ENCODE measurements at places on chromosomes 1 and 21.
A peak's percentile ranks its signal among the peaks of the same experiment; 100 is the strongest.

DNA sequence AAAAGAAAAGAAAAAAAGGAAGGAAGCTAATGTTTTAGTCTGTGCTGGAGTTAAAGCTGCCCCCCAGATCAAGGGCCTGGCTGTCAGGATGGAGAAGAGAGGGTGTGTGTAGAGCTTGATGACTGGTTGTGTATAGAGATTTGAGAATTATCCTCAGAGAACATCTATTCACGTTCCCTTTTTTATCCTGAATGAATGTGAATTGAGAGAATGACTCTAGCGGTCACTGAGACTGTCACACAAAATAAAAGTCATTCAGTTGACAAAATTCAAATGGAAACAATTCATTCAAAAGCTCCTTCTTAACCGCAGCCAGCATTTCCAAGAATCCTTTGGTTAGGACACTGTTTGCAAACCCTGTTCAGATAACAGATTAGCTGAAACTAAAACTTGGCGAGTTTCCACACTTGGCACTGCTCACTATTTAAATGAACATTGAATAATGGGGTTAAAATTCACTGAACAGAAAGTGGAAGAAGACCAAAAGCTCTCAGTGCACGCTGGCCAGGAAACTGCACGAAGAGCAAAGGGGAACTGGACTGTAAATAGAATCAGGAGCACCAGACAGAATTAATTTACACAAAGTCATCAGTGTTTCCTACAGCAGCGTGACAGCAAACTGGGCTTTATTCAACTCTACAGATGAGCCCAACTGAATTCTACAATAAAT lies 13.6 kb upstream of the FAM89A start:
- DNase-seq: peak; percentile 66

DNA sequence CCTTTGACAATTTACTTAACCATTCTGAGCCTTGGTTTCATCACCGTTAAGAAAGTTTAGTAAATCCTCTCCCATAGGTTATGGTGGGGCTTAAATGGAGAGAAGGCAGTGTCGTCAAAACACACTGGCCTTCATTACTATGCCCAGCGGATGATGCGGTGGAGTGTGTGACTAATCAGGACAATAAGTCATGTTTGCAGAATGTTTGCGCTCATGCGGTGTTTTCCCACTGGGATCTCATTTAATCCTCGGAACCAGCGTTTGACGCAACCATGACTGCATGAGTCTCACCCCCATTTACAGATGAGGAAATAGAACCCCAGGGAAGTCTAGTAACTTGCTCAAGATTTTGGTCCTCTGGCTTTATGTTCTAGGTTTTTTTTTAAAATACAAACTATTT lies 17.5 kb downstream of the SLC26A9 start:
- DNase-seq: peak; percentile 97

DNA sequence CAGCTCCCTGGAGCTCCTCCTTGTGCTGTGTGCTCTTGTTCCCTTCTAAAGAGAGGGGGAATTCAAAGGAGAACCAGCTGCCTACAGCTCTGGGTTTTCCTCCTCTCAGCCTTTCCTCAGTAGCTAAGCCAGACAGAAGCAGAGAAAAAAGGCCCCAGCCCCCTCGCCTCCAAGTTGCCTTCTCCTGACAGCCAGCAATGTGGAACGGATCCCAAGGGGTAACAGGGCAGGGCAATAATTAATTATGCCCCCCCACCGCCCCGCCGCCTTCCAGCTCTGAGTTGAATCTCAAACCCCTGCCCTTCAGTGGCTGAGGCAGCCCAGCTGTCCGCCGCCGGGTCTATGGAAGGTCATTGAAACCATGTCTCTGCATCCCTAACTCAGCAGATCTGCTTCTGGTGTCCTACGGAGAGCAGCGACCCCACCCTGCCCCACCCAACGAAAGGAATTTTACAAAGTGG lies 69.0 kb upstream of the GOLT1A start:
- DNase-seq: no peak

- no peak for DNase-seq
Measured at GRCh38 chr1:38608202-38608864, 251.2 kb downstream of the RRAGC start.

- peak; percentile 5 for DNase-seq
Measured at GRCh38 chr1:65527190-65527589, 106.7 kb downstream of the LEPR start.

- DNase-seq: no peak
Measured at GRCh38 chr1:31248276-31248675, 8.6 kb upstream of the NKAIN1 start.

GRCh38 chr1:115650961-115651360 lies 9.2 kb downstream of the VANGL1 start:
- no peak for DNase-seq

- no peak for DNase-seq
Measured at GRCh38 chr1:38487396-38487795, 372.2 kb downstream of the RRAGC start.

DNA sequence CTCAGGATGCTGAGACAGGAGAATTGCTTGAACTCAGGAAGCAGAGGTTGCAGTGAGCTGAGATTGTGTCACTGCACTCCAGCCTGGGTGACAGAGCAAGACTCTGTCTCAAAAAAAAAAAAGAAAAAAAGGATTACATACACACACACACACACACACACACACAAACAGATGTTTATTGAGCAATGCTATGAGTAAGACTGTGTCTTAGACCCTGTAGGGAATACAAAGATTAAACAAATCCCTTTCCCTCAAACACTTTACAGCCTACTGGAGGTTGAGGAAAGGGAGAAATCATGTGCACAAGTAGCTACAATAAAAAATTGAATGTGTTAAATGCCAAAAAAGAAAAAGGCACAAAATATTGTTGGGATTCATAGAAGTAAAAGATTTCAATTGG lies 58.1 kb downstream of the RPAP2 start:
- no peak for DNase-seq

GRCh38 chr1:103129796-103130195 lies 21.5 kb upstream of the COL11A1 start:
- DNase-seq: no peak

GRCh38 chr1:234231893-234232276 lies 141.4 kb upstream of the COA6 start:
- no peak for DNase-seq

All from A172 (cell line).